Stimulated activated naive CD8-positive, alpha-beta T cell treated with anti-CD3 and anti-CD28 coated beads, Interleukin-15, Interleukin-2, amounts not matched to agents 100 U/mL and 50 U/mL, for 24 hours (primary cell): ENCODE measurements at places on chromosomes 7 and 10.

- no peak for DNase-seq
Observed at GRCh38 chr10:119654540-119654939, 3.4 kb downstream of the BAG3 start.

GRCh38 chr10:88538048-88538447, 45.1 kb downstream of the RNLS start:
- no peak for DNase-seq

- DNase-seq, result no peak
Observed at GRCh38 chr7:106050746-106051117, 61.4 kb downstream of the SYPL1 start.

DNA sequence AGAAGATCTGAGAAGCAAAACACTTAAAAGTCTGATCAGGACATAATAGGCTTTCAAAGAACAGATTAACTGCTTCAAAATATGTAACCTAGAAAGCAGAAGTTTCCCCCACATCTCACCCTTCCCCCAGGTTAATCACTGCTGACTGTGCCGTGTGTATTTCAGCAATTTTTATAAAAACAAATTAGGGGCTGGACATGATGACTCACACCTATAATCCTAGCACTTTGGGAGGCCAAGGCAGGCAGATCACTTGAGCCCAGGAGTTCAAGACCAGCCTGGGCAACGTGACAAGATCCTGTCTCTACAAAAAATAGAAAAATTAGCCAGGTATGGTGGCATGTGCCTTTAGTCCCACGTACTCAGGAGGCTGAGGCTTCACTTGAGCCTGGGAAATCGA, 67.6 kb upstream of the GATA3 start:
- DNase-seq, result no peak

DNA sequence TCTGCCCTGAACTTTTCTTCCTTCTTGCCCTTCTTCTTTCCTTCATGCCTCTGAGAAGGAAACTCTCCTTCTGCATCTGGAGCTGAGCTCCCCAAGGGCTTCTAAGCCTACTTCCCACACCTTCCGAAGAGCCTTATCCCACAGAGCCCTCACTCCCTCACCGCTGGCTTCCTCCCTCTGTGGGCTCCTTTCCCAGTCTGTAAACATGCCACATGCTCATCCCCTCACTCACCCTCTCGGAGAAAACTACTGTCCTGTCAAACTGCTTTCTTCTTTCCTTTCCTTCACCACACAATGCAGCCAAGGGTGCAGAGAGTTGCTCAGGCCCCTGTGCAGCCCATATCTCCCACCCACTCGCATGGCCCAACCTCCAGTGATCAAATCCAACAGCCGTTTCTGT, 18.1 kb downstream of the ANKRD16 start:
- no peak for DNase-seq

DNA sequence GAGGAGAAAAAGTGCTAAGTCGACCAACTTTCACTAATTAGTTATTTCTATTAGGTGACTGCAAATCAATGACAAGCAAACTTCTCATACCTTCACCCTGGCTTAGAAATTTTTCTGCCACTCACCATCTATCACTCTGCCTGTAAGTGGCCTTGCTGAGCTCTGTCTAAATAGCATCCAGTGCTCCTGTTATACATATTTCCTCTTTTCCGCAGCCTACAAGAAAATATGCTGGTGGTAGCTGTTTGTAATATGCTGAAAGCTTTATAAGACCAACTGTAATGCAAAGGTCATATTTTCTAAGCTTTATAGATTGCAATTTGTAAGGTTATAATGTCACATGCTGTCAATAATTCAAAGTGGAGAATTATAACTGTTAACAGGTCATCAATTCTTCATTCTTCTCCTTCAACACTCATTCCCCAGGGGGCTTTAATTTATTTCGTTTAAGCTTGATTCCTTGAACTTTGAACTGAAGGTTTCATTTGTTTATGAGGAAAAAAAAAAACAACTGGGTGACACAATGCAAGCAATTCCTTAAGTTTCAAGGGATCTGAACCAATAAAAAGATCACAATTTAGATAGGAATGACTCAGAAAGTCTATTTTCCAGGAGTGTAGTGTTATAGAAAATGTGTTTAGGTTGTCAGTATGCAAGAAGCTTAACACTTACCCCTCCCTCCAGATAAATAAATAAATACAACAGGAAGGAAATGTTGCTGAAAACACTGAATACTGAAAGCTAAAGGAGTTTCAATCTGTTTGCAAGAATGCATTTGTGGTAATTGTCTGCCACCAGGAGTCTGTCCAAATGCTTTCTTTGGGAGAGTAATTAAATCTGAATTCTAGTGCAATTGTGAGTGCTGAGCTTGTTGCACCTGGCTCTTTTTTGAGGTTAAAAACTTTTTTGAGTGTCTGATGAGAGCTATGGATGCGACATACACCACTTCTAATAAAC, 183.7 kb downstream of the SORCS1 start:
- no peak for DNase-seq

DNA sequence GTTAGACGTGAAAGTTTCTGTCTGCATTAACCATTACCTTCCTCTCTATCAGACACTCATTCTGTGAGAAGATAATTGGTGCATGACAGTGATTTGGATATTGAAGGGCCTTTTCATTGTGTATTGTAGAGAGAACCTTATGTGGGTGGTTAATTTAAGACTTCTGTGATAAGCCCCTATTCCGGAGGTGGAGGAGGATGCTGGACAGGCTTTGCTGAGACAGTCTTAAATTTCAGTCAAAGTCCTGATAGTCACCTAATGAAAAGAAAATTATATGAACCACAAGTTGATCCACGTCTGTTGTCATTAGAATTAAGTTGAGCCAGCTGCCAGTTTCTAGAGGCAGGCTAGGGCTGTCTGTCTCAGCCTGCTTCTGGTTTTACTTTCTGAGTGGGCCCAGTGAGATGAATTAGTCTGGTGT, 62.9 kb downstream of the CELF2 start:
- no peak for DNase-seq

GRCh38 chr10:69328380-69328735, 50.1 kb downstream of the HK1 start:
- no peak for DNase-seq

DNA sequence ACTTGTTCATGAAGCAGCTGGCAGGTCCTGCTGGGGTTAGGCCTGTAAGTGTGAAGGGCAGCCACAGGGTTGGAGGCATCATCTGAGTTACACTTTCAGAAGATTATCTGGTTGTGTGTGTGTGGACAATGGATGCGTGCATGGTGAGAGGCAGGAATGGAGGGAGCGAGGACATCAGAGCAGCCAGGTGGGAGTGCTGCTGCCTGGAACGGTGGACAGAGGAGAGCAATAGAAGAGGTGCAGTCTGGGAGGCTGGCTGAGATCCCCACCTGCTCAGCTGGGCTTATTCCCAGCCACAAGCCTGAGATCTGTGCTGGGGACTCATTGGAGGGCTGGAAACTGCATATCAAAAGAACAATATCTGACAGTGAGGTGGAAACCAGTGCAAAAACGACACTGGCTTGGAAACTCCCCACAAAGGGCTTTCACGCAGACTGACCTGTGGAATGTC, 17.9 kb downstream of the ZNF488 start:
- DNase-seq, result no peak

- DNase-seq, result no peak
Observed at GRCh38 chr7:42692621-42693020, 219.2 kb downstream of the C7orf25 start.

DNA sequence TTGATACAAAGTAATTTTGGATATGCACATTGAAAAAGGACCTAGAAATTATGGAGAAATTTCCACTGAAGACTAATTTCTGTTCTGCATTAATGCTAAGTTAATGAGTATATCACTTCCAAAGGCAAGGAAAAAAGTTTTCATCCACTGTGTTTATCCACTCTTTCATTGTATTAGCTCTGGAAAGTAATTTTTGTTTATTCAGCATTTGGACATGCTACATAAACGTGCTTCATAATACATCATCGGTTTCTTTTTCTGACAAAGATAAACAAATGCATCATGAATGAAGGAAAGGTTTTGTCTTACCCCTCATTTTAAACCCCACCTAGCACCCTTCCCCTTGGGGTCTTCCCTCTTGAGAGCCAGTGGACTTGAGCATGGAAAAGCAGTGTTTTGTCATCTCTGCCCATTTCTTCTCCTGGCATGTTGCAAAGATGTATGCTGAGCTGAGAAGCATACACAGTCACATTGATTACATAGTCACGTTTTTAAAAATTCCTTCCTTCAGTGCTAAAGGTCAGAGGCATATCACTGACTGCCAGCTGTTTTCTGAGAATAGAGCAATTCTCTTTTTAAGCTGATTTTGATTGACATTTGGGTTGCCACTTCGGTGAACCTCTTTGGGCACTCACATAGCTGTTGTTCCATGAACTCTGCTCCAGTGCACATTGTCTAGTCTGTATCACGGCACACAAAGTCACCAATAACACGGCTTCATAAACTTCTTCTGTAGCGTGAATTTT, 65.9 kb upstream of the C7orf33 start:
- DNase-seq, result no peak

DNA sequence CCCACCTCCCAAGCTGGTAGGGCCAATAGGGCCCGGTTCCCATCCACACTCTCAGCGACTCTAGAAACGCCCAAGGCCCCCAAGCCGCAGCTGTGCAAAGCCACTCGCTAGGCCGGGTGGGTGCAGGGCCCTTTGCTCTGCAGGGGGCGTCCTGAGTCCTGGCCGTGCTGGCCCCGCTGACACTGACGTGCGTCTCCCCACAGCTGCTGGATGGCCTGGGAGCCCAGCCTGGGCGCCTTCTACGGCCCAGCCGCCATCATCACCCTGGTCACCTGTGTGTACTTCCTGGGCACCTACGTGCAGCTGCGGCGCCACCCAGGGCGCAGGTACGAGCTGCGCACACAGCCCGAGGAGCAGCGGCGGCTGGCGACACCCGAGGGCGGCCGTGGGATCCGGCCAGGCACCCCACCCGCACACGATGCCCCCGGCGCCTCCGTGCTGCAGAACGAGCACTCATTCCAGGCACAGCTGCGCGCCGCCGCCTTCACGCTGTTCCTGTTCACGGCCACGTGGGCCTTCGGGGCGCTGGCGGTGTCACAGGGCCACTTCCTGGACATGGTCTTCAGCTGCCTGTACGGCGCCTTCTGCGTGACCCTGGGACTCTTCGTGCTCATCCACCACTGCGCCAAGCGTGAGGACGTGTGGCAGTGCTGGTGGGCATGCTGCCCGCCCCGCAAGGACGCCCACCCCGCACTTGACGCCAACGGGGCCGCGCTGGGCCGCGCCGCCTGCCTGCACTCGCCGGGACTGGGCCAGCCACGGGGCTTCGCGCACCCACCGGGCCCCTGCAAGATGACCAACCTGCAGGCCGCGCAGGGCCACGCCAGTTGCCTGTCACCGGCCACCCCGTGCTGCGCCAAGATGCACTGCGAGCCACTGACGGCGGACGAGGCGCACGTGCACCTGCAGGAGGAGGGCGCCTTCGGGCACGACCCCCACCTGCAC, 31.6 kb upstream of the KNDC1 start:
- DNase-seq, result no peak

DNA sequence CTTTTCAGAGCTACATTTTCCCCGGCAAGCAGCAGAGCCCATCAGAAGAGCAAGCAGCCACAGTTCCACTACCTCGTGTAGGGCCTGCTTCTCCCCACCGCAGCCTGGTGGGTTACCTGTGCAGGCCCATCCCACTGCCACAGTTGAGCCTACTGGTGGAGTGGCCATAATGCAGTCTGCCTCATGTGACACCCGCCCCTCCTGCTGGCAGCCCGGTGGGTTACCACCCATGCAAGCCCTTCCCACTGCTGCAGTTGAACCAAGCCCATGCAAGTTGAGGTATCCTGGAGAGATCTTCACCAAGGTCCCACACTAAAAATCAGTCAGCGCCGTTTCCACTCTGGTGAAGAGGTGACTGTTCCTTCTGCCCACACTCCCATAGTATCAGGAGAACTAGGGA, 32.1 kb upstream of the CNNM1 start:
- DNase-seq, result no peak

DNA sequence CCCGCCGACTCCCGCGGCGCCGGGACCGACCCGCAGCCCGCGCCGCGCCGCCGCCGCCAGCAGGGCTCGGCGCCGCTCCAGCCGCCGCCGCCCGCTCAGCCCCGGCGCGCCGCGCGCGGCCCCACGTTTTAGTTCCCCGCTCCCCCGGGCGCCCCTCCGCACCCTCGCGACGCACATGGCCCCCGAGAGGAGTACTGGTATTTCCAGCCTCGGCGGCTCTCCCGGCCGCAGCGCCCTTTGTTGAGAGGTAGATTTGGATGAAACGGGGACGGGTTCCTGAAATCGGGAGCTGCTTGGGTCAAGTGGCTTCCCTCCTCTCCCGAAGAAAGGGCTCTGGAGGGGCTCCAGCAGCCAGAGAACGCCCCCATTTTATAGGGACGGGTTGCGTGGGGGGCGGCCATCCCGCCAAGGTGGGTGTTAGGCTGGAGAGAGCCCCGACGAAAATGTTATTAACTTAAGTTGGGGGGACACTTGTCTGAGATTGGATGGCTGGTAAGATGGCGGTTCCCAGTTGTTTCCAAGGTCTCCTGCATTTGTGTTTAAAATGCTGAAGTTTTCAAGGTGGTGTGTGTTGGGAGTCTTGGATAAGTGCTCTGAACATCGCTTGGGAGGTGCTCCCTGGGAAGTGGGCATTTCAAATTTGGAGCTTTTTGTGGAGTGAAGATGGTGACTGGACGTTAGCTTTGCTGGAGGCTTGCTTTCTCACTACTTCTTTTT, 1.2 kb downstream of the BMI1 start:
- peak; percentile 32 for DNase-seq

- no peak for DNase-seq
Observed at GRCh38 chr10:13276749-13277365, 23.0 kb downstream of the PHYH start.

DNA sequence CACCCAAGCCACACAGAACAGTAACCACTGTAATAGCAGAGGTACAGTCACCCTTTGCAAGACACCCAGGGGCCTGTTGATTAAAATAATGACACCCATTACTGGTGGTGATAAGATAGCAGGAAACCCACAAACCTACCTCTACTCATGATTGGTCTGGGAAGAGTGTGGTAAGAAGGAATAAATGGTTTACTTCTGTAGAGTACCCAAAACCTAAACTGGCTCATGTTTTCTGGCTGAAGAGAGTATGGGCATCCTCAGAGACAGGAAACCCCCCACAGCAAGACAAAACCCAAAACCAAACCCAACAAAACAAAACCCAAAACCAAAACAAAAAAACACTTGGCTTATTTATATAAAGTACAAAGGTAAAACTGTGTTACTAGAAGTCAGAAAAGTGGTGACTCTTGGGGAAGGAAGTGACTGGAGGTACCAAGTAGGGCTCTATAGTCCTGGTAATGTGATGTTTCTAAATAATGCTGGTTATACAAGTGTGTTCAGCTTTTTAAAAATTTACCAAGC, 15.5 kb upstream of the DNAJB12 start:
- no peak for DNase-seq

GRCh38 chr7:141433698-141434097, 117.5 kb upstream of the AGK start:
- DNase-seq, result no peak

DNA sequence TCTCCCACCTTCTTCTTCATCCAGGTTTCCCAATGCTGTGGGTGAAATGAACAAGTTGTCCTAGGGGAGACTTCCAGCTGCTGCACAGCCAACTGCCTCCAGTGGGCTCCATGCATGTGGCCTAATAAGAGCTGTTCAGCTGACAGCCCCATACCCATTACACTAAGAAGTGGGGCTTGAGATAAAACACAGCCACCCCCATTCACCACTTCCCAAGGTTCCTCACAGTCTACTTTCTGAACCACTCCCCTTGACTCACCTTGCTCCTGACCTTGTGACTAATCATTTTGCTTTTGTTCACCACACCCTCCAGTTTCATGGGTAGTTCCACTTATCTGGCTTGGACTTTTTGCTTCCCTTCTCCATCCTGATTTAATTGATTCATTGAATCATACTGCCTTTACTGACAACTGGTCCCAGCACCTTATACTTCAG, 119.3 kb downstream of the CABCOCO1 start:
- DNase-seq, result no peak
